ENCODE measurements at places on chromosomes 7 and 10.

DNA sequence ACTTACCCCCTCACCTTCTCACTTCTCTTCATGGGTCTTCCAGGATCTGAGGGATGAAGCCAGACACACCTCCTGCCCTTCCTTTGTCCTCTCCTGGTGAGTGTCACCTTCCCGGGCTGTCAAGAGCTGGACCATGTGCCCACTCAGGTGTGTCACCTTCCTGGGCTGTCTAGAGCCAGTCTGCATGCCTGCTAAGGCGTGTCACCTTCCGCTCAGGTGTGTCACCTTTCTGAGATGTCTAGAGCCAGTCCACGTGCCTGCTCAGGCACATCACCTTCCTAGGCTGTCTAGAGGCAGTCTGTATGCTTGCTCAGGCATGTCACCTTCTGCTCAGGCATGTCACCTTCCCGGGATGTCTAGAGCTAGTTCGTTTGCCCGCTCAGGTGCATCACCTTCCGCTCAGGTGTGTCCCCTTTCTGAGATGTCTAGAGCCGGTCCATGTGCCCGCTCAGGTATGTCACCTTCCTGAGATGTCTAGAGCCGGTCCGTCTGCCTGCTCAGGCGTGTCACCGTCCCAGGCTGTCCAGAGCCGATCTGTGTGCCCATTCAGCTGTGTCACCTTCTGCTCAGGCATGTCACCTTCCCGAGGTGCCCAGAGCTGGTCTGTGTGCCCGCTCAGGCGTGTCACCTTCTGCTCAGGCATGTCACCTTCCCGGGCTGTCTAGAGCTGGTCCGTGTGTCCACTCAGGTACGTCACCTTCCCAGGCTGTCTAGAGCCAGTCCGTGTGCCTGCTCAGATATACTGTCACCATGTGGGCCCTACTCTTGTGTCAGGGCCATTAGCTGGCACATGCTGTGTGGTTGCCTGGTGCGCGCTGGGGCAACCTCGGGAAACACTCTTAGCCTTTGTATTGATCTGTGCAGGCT lies 245.3 kb downstream of the EBF3 start:
- no peak for DNase-seq

- DNase-seq, result no peak
These were observed 12.7 kb downstream of the NANOS1 start for GRCh38 chr10:119042169-119042568.

DNA sequence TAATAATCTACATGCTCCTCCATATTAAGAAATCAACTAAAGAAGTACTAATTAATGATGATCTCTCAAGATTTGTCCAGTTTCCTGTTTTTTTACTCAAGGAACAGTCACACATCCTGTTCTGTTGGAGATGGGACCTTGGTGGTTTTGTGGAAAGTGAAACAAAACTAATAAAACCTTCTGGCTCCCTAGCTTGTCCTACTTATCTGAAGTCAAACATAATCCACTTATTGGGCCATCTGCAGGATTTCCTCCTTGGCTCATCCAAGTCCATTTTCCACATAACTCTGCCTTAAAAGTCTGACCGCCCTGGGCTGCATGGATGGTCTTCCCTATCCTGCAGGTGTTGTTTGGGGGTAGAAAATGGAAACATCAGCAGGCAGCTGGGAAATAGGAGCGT lies 39.4 kb upstream of the TARP start:
- no peak for DNase-seq

GRCh38 chr10:48572414-48572813 lies 32.5 kb downstream of the ARHGAP22 start:
- no peak for DNase-seq

GRCh38 chr10:49752584-49752983 lies 9.5 kb downstream of the OGDHL start:
- DNase-seq, result no peak

- DNase-seq, result no peak
These were observed 329.2 kb upstream of the NPVF start for GRCh38 chr7:25557379-25557917.

- DNase-seq, result no peak
These were observed 480.6 kb downstream of the IPMK start for GRCh38 chr10:57786850-57787750.

GRCh38 chr7:5690931-5691473 lies 90.5 kb downstream of the RNF216 start:
- DNase-seq, result no peak

DNA sequence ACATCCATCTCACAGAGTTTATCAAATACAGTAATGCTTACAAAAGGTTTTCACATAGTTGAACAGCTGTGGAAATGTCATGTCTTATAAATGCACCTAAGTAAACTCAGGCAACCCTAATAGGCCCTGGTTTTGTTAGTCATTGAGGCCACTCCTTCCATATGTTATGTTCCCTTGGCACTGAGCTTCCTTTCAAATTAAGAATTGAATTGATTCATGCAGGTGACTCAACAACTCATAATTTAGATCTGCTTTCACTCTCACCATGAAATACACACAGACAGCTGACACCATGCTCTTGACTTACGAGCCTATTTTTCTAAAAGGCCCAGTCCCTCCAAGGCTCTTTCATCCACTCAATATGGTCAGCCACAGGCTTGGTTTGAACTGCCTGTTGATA lies 476.9 kb downstream of the KCNMA1 start:
- DNase-seq, result no peak

DNA sequence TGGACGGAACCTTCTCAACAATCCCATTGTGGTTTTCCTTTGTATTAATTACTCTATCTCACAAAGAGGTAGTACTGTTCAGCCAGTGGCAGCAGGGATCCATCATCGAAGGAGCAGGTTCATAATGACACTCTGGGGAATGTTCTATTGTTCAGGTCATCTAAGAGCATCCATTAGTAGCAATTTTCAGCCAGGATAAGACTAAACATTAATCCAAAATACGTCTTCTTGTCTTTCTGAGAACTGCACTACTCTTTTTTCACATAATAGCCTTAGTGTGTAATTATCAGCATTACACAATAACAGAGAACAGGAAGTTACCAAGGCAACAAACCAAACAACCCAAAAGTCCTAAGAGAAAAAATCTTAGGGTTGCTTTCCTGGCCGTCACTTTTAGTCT lies 259.5 kb upstream of the VWC2 start:
- DNase-seq, result no peak

GRCh38 chr7:28330384-28331070 lies 81.8 kb upstream of the CREB5 start:
- no peak for DNase-seq

DNA sequence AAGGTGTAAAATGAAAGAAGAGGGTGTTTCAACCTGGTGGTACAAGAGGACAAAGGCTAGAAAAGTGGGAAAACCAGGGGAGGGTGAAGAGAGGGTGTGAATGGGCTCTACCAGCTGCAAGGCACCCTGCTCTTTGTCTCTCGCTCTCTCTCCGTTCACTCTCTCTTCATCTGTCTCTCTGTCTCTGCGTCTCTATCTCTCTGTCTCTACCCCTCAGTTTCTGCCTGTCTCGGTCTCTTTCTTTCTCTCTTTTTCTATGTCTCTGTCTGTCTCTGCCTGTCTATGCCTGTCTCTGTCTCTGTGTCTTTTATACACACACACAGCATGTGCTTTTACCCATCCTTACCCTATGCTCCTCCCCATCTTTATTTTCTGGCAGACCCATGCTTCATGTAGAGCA lies 673 bp upstream of the LLCFC1 start:
- no peak for DNase-seq

GRCh38 chr10:119644994-119645393 lies 6.2 kb upstream of the BAG3 start:
- DNase-seq, result no peak

DNA sequence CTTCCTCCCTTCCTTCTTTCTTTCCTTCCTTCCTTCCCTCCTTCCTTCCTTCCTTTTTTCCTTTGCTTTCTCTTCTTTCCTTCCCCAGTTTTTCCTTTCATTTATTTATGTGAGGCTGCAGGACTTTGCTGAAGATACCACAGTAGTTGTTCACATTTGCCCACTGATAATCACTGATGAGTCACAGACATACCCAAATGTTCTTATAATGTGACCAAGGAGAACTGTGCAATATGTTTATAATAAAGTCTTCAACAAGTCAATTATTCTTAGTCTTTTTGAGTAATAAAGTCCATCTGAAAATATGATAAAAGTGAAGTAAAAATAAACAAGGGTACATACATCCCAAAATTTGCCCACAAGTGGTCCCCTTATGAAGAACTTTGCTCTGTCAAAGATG lies 159.7 kb downstream of the GNAI1 start:
- DNase-seq, result no peak

GRCh38 chr7:132232406-132232805 lies 343.9 kb downstream of the PLXNA4 start:
- no peak for DNase-seq

GRCh38 chr10:16509996-16510395 lies 11.7 kb downstream of the C1QL3 start:
- no peak for DNase-seq

GRCh38 chr10:114908896-114909295 lies 29.1 kb upstream of the TRUB1 start:
- DNase-seq, result no peak

GRCh38 chr10:49688920-49689319 lies 9.5 kb downstream of the C10orf53 start:
- DNase-seq, result no peak

GRCh38 chr7:40888499-40888898 lies 753.7 kb downstream of the SUGCT start:
- no peak for DNase-seq

DNA sequence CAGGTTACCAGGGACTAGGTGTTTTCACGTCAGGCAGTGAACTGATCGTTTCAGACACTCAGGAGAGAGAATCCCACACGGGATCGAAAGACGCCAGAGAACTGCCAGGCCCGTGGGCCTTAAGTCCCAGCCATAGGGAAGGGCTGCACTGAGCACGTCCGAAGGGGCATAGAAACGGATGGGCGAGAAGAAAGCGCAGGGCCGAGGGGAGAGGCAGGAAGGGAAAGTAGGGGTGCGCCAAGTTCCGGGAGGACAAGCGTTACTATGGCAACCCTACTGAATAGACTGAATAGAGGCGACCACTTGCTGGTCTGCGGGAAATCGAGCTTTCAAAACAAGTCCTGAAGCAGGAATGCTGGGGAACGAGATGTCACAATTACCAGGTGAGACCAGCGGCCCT lies 421.3 kb upstream of the NUPR2 start:
- DNase-seq, result no peak

DNA sequence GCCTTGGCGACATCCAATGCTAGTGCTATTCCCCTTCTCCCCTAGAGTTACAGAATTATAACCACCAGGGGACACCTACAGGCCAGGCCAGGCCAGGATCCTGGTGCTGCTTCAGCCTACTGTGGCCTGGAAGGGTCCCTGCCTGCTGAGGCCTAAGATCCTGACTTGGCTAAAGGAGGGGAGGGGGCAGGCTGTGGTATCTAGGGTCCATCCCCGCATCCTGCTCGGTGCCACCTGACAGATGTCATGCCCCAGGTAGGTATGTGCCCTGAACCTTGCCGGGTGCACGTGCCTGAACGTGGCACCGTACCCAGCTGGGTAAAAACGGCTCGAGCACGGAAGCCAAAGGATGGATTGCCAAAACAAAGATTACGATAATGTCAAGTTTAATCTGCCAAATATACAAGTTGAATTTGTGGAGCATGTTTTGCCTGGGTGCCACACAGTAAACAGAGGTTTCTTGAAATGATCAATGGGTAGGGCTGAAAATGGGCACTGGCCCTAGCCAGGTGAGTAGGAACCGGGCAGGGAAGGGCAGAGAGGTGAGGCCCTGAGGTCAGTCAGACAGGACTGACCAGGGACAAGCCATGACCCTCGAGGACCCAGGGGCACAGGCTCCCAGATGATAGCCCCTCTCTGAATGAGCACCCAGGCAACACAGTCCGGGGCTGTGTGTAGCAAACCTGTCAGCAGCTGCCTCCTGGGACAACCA lies 12.6 kb downstream of the PDAP1 start:
- no peak for DNase-seq

DNA sequence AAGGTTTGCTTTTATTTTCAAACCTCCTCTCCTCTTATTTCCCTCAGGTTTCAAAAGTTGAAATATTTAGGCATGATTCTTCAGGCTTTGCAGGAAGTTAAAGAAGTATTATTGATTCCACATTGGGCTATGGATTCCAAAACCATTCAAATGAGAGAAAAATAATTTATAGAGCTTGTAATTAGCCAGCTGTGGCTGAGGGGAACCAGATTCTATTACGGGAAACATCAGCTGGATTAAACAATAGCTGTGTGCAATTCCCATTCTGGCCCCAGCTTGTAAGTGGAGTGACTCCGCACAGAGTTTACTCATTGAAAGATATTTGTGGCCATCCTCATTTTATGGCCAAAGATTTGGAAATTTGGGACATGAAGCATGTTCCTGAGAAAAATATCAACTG lies 77.0 kb upstream of the PHYHIPL start:
- DNase-seq, result no peak

DNA sequence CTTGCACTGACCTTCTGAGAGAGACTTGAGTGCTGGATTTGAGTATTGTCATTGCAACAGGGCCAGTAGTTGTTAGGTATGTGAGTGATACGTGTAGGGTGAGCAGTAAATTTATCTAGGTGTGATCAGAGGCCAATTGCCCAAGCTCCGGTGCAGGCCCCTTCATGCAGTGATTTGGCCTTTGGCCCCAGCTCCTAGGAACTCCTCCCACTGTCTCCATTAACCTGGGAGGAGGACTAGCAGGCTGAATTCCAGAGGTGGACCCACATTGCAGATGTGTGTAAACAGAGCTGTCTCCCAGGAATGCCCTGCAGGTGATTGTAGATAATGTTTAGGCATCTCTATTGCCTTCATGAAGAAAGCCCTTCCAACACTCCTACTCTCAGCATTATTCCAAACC lies 19.5 kb downstream of the TCF7L2 start:
- DNase-seq, result no peak

DNA sequence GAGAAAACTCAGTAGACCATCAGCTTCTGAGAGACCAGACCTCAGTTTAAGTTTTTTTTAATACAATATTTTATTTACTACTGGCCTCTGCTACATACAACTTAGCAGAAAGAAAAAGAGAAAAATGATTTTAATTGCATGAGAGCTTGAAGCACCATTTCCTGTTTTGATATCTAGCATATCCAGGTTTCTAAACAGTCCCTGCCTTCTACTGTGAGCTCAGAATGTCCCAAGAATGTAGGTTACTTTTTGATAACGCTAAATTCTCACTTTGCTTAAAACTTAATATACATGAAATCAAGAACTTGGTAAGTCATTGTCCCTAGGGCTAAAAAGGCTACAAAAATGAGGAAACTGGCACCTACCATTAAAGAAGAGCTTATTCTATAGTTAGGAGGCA lies 7.0 kb downstream of the TMEM243 start:
- DNase-seq, result no peak

DNA sequence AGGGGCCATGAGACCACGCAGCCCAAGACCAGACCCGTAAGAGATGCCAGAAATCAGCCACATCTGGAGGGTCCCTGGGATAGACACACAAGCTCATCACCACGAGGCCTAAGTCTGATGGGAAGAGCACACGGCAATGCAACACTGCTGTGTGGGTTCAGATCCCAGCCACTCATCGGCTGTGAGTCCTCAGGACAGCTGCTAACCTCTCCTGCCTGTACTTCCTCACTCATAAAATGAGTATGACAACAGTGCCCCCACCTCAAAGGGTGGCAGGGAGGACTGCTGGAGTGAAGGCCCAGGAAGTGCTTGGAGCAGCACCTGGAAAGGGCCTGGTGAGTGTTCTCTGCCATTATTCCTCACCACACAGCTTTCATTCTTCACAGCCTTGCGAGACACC lies 60.9 kb downstream of the MAD1L1 start:
- no peak for DNase-seq

- no peak for DNase-seq
These were observed 6.4 kb downstream of the USP54 start for GRCh38 chr10:73584737-73585136.

- DNase-seq, result no peak
These were observed 213.0 kb downstream of the DNAJB6 start for GRCh38 chr7:157549612-157550299.

Measured in activated T-cell treated with anti-CD3 and anti-CD28 coated beads, Interleukin-2, amount 50 U/mL, for 1 hour (primary cell).